CD4-positive, alpha-beta memory T cell (primary cell): ENCODE measurements at places on chromosomes 16 and 17.

DNA sequence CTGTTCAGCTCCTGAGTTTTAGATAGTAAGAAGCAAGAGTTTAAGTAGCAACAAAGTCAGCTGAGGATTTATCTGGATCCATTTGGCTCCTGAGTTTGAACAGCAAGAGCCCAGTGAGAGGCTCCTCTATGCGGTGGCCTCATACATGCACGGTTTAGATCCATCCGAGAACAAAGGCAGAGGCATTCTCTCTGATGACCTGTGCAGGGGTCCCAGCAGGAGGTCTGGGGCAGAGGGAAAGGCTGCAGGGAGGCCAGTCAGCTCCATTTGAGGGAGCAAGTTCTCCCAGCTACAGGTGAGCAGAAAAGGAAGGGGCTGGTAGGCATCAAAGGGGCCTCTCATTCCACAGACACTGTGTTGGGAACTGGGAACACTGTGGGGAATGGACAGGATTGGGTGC, 16.5 kb downstream of the PITPNM3 start:
- no peak for DNase-seq

GRCh38 chr17:64373722-64374121, 16.9 kb downstream of the PECAM1 start:
- DNase-seq = no peak

GRCh38 chr16:58543685-58544084, 28.4 kb downstream of the SETD6 start:
- no peak for DNase-seq

- no peak for DNase-seq
These were observed 85.4 kb downstream of the IRX3 start for GRCh38 chr16:54201200-54201599.

GRCh38 chr17:60311936-60312335, 80.0 kb downstream of the USP32 start:
- no peak for DNase-seq

- DNase-seq = no peak
These were observed 311.9 kb downstream of the CA10 start for GRCh38 chr17:51846566-51846965.

DNA sequence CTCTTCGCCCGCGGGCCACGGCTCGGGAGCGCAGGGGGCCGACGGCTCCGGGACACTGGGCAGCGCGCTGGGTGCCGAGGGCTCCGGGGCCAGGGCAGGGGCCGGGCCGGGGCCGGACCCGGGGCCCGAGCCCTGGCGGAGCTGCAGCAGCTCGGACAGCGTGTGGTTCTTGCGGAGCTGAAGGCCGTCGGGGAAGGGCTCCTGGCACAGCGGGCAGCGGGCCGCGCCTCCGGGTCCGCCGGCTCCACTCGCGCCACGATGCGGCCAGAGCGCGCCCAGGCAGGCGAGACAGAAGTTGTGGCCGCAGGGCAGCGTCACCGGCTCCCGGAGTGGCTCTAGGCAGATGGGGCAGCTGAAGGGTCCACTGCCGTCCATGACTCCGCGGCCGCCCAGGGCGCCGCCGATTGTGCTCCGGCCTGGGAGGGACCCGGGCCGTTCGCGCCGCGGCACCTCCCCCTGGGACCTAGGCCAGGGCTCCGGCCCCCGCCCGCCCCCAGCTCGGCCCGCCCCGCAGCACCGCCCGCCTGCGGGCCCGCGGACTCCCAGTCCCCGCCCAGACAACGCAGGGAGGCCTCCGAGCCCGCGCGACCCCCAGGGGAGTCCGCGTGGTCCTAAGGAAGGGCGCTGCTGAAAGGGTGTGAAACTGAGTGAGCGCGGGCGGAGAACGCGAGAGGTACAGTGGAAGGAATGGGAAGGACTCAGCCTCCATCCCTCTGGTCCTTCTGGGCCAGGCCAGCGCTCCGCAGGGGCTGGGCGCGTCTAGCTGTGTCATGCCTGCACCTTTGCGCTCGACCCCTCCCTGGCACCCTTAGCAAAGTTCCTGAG, at the start of gene TRIM47:
Gene TRIM47, minus strand, starts transcription at position 408 of the 825 bp plus-strand sequence. Its CDS starts 33 bp downstream, at position 375.
- no peak for DNase-seq

DNA sequence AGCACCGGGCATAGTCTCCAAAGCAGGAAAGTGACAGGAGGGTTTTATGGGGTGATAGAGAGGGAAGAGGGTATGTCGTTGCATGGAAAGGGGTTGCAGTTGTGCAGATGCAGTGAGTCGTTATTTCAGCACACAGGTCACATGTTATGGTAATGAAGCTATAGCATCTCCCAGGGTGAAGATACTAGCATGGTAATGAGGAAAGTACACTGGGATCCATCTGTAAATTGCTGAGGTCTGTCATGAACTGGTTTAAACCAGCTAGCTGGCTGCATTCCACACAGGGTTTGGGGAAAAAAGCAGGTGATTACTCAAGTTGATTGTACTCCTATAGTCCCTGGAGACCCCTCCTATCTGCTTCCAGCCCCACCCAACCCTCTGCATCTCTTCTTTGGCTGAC, 11.7 kb downstream of the COX11 start:
- no peak for DNase-seq

GRCh38 chr17:61456061-61456681, 3.9 kb downstream of the TBX4 start:
- no peak for DNase-seq

DNA sequence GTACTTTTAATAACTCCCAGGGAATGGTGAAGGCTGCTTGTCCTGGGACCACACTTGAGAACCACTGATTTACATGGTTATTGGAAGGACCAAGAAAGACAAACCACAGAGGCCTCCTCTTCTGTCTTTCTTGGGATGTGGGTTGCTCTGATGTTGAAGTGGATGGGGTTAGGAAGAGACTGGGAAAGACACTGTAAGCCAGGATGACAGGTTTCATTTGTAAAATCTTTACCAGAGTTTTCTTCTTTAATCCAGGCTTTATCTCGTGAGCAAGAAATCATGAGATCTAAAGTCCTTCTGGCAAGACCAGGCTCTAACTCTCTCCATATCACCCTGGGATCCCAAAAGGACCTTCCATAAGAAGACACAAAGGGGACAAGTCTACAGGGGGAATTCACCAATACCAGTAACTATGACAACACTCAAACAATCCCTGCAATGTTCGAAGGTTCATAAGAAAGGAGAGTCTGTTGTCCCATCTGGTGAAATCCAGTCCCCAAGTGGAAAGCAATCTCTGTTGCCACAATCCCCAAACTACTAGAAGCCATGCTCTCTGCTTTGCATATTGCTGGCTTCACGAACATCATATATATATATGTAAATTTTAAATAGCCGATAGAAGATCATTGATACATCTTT, 44.8 kb upstream of the CDRT4 start:
- no peak for DNase-seq

- DNase-seq = no peak
These were observed 1.6 kb upstream of the IL32 start for GRCh38 chr16:3063625-3064386.

GRCh38 chr16:31271621-31272190, 11.9 kb downstream of the ITGAM start:
- DNase-seq = no peak

DNA sequence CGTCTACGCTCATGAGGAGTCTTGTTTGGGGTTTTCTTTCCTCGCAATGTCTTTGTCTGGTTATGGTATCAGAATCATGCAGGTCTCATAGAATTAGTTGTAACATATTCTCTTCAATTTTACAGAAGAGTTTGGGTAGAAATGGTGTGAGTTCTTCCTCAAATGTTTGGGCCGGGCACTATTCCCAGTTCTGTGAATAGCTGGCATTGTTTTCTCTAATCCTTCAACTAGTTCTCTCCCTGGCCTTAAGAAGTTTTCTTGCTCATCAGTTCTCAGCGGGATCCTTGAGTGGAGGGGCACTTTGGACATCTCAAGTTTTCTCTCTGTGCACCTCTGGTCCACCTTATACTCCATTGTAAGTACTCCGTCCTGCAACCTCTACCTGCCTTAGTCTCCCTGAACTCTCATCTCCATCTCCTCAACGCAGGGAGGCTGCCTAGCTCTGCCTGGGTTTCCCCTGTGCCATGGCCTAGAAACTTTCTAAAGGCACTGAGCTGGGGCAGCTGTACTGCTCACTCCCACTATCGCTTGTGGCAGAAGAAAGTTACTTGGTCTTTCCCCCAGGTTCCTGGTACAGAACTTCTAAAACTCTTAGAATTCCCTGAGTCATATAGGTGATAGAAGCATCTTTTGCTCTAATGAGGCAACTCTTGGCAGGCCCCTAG, 16.9 kb downstream of the NSMCE1 start:
- DNase-seq = no peak

DNA sequence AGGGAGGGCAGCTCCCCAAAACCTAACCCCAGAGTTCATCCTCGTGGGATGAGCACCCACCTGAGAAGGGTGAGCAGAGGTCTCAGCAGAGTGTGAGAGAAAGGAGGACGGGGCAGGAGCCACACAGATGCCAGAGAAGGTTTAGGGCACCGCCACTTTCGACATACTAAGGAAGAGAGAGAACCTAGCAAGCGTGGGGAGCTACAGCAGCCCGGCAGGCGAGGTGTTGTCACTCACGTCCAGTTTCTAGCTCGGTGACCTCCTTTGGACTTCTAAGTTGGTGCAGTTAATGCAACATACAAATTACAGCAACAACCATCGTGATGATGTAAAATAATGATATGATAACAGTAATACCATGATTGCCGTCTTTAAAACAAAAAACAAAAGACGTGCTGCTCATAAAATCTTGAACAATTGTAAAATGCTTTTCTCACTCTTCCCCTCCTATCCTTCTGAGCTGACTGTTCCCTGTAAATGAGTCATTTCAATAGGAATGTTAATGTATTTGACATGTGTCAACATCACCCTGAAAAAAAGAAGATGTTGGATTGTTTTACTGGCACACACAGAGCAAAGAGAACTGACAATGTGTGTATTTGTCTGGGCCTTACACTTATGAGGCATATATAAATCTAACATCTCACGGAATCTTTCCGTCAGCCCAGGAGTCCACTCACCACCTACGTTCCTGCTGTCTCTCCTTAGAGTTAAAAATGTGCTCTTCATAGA, 158.2 kb upstream of the MAF start:
- DNase-seq = no peak

- no peak for DNase-seq
These were observed 13.4 kb downstream of the RAB5C start for GRCh38 chr17:42141382-42141781.

DNA sequence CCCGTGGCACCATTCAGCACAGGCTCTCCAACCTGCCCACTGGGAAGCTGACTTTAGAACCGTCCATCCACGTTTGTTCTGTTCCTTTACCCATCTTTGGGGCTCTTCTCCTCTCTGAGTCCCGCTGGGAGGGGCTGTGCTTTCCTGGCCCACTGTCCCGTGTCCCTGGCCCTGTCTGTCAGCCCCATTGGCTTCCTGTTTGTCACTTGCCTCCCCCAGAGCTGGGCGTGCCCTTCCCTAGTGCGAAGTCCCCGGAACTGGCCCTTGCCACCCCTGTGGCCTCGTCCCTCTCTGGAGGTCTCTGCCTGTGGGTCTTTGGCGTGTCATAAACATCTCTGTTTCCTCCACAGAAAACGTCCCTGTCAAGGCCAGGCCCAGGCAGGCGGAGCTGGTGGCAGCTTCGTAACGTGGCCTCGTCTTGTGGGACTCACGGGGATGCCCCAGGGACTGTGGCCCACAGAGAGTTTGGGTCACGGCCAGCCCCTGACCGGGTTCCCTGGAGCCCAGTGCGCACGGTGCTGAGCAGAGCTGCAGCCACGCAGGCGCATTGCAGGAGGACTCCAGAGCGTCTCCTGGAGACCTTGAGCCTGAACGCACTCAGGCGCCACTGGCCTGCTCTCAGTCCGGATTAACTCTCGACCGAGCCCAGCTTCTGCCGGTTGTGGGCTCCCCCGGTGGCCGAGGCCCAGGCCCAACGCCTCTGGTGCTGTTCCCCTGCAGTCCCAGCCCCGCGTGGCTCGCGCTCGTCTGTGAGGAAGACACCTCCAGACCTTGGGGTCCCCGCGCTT, 7.3 kb downstream of the CHMP6 start:
- no peak for DNase-seq

- DNase-seq = no peak
These were observed 1.2 kb downstream of the JUP start for GRCh38 chr17:41785091-41785858.

DNA sequence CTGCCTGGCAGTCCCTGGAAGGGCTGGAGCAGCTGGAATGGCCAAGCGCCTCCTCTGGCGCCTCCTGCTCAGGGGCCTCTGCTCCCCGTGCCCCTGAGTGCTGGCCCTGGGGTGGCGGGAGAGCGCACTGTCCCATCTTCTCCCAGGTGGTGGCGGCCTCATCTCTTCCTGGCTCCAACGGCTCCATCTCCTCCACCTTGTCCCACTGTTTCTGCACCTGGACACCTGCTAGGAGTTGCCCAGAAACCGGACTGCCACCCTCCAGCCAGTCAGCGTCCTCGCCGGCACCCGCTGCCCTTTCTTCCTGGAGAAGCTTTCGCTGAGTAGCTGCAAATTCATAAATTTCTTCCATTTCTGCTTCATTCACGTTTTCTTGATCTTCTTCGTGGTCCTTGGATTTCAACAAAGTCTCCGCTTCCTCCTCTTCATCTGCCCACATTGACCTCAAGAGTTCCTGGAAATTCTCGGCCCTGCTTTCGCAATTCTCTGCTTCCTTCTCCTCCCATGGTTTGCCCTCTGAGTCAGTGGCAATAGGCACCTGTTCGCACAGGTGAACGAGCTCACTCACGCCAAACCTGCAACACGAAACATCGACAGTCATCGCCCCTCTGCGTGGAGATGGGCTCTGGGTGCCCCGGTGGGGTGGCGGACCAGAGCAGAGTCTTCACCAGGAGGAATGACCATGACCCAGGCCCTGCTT, 13.7 kb upstream of the NLRC3 start:
- DNase-seq = no peak

GRCh38 chr17:36195434-36196130, 976 bp downstream of the CCL3L1 start:
- no peak for DNase-seq

- no peak for DNase-seq
These were observed 85.1 kb downstream of the SOCS1 start for GRCh38 chr16:11170696-11171447.

GRCh38 chr17:78780335-78780734, 1.7 kb downstream of the CYTH1 start:
- DNase-seq = peak; percentile 57

DNA sequence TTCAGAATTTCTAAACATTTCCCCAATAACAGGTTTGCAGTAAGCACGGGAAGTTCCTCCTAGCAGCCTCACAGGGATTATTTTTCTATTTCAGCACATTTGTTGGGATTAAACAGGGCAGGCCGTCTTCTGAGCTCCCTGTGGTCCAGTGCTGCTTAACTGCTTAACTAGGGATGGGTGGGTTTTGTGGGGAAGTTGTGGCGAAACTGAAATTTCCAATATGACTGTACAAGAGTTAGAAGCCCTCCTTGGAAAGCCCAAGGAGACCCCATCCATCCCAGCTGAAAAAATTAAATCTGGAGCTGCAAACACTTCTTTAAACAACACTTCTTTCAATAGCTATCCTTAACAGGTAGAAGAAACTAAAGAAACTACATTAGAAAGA, 22.2 kb downstream of the FAM117A start:
- DNase-seq = no peak

- DNase-seq = no peak
These were observed 13.0 kb upstream of the NFATC3 start for GRCh38 chr16:68072038-68072695.

GRCh38 chr17:81082177-81083073, 47.5 kb downstream of the BAIAP2 start:
- no peak for DNase-seq

GRCh38 chr17:9370467-9370866, 205.2 kb downstream of the STX8 start:
- no peak for DNase-seq

- DNase-seq = no peak
These were observed 276.9 kb upstream of the TOM1L1 start for GRCh38 chr17:54623746-54624145.
